ENCODE measurements at places on chromosomes 7 and 10. TPM values are rescaled to one million over a fixed set of nuclear protein-coding genes. Genes with fewer than 3 reads are reported as not detected.

The GOLGA7B gene
- 0.86 TPM for total RNA-seq

The NUTM2A gene
- 0.17 TPM for total RNA-seq

The BBS9 gene
- 9.2 TPM for total RNA-seq

The GNG11 gene
- not detected for total RNA-seq

The LLCFC1 gene
- not detected for total RNA-seq

DNA sequence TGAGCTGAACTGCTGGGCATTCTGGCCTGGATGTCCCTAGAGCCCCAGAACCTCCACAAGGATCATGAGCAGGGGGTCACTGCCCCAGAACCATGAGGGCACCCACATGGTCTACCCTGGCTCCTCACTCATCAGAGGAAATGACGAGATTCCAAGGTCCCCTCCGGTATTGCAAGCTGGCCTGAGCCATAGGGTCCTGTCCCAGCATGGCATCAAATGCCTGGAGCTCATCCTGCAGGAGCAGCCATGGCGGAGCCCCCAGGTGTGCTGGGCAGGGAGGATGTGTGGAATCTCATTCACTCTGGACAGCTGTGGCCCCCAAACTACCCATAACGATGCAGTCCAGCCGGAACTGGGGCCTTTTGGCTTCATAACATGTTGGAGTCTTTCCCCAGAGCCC, 66.6 kb upstream of the ANTXRL start:
- DNase-seq = no peak

- no peak for DNase-seq
Measured at GRCh38 chr7:72161534-72161933, 250.6 kb downstream of the CALN1 start.

DNA sequence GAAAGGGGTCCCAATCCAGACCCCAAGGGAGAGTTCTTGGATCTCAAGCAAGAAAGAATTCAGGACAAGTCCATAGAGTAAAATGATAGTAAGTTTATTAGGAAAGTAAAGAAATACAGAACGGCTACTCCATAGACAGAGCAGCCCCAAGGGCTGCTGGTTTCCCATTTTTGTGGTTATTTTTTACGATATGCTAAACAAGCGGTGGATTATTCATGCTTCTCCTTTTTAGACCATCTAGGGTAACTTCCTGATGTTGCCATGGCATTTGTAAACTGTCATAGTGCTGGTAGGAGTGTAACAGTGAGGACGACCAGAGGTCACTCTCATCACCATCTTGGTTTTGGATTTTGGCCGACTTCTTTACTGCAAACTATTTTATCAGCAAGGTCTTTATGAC, 1033.4 kb downstream of the SORCS3 start:
- DNase-seq = no peak

- no peak for DNase-seq
Measured at GRCh38 chr10:23046027-23046426, 49.4 kb upstream of the MSRB2 start.

GRCh38 chr7:1965579-1966294, 267.0 kb downstream of the MAD1L1 start:
- no peak for DNase-seq

GRCh38 chr7:1254281-1255079, 21.8 kb downstream of the UNCX start:
- DNase-seq = no peak

DNA sequence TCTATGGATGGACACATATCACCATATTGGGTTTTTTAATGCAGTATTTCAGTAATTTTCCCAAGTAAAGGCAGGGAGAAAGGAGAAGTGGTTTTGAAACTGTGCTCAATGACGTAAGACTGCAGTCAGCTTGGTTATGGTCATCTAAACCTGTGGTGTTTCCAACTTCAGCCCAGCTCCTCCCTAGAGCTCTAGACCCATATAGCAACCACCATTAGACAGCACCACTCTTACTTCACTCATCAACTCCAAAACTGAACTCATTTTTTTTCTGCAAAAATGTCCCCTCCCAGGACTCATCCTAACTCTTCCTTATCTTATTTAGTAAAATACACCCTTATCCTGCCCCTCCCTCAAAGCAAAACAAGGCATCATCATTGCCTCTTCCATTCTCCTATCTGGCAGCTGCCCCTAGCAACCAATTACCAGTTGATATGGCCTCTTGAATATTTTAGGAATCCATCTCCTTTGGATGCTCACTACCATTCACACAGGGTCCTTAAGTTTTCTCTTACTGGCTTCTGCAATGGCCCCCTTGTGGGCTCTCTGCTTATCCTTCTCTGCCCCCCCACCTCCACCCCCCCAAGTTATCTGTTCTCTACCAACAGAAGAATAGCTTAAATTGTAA, 1.5 kb upstream of the RALA start:
- DNase-seq = no peak

- no peak for DNase-seq
Measured at GRCh38 chr10:2476812-2477553, 590.4 kb upstream of the PFKP start.

DNA sequence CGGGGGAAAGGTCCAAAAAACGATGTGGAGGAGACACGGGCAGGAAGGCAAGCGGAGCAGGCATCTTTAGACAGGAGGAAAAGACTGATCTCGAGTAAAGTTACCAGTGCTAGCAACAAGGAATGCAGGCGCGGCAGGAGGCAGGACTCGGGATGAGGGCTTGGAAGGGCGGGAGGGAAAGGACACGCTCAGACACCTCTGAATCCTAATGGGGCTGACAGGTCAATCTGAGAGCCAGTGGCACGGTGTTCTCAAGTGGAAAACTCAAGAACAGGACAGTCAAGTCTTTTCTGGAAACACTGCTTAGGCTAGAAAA, 155.3 kb upstream of the COBL start:
- no peak for DNase-seq

- no peak for DNase-seq
Measured at GRCh38 chr10:126369125-126369710, 19.1 kb downstream of the ADAM12 start.

- DNase-seq = no peak
Measured at GRCh38 chr10:21953585-21954057, 49.9 kb downstream of the DNAJC1 start.

DNA sequence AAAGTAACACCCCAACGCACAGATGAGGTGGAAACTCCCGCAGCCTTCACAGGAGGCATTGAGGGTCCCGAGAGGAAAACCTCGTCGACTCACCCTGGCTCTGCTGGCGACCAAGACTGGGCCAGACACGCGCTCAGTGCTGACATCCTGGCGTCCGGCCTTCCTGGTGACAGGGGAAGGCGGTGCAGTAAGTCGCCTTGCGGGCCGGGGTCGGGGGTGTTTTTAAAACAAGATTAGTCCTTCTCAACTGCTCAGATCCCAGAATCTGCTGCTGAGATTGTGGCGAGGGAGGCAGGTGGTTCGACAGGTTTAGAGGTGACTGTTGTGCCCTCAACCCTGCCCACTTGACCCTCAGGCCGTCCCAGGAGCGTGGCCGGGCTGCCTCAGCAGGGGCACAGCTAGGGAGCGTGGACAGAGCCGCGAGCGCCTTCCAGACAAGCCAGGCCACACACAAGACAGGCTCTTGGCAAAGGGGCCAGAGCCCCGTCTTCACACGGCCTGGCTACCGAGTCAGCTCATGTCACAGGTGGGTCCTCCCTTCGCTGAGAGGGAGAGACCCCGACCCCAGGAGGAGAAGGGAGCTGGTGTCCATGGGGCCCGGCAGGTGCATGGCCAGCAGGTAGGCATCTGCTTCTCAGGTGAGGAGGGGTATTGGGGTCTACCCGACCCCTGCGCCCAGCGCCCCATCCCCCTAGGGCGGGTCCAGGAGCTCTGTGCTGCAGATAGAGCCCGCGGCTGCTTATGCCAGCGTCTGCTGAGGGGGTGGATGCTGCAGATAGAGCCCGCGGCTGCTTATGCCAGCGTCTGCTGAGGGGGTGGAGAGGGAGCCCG, 81.6 kb downstream of the DNAJB6 start:
- DNase-seq = no peak

DNA sequence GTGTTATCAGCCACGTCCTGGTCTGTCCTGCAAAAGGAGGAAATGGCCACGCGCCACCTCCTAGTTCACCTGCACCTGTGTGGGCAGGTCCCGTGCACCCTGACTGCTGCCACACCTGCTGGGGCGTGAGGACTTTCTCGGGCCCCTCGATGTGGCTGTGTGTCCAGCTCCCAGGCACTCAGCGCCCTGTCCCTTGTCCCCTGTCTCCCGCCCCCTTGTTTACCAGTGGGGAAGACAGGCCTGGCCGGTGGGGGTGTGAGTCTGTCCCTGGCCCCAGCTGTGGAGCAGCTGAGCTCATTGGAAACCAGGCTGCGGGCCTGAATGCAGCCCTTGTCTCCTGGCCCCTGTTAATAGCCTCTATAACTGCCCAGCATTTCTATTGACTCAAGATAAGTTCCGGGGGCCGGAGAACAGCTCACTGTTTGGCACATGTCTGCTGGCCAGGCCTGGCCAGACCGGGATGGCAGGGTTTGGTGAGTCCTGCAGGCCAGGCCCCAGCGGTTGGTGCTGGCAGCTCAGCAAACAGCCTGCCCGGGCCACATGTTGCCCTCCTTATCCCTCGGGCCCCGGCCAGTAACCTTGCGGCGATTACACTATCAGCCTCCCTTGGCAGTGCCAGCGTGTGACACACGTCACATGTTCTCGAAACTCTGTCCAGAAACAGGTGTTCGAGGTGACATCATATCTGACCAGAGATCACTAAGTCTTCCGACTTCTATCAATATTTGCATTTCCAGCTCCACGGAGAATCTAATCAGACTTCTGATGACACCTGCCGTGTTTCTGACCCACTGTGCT, 52.1 kb downstream of the FOXL3 start:
- DNase-seq = no peak

DNA sequence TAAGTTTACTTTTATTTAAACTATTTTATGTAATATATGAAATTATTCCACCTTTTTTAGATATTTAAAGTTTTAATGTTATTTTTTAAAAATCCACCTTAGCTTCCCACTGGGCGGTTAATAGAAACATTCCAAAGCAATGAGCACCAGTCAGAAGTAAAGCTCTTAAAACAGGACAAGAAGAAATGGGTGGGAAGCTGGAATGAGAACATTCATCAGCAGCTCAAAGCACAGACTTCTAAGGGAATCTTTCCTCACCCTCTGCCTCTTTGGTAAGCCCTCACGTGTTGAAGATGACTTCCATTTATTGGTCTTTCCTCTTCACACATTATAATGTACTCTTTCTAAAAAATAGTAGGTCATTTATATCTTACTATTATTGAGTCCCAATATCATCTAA, 3.1 kb downstream of the AGMO start:
- no peak for DNase-seq

DNA sequence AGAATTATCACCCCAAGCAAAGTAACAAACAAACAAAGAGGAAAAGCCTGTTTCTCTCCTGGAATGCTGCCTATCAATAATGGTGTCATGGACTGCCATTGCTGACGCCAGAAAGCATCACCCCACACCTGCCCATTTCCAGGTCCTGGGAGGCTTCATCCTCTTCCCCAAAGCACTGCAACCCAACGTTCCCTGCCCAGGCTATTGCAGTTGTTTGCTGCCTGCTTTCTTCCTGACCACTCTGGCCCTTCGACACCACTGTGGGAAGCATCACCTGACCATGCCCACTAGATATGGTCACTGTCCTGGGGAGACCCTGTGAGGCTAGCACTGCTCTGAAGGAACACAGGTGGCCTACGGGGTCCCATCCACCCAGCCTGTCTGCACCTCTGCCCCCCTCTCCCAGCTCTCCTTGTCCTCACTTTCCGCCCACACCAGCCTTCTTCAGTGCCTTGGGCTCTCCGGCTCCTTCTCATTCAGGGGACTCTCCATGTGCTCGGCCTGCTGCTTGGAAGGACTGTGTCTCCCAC, 439.6 kb downstream of the GLRX3 start:
- DNase-seq = no peak

DNA sequence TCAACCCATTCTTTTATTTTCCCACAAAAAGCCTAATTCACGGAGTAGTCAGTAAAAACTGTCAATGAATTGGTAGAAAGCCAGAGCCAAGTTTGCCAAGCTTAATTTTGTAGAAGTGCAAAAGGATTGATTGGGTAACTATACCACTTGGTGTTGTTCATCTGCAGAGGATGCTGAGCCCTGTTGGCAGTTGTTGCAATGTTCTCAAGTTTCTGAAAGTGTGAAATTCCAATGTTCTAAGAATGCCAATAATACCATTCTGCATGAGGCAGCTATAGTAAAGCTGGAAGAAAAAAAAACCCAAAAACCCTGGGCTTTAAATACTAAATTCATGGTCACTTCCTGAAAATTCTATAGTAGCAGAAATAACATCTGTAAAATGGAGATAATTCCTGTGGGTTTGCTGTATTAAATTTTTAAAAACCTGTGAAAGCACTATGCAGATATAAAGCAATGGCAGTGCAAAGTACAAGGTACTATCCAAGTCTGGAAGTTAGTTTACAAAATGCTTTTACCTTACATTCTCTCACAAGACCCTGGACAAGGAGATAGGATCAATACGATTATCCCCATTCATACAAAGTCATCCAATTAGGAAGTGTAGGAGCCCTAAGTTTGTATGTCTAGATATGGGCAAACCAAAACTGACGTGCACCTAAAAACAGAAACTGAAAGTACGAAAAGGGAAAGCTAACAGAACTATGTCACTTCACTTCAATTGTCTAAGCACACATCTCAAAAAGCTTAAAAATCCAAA, 6.0 kb upstream of the PON1 start:
- no peak for DNase-seq

DNA sequence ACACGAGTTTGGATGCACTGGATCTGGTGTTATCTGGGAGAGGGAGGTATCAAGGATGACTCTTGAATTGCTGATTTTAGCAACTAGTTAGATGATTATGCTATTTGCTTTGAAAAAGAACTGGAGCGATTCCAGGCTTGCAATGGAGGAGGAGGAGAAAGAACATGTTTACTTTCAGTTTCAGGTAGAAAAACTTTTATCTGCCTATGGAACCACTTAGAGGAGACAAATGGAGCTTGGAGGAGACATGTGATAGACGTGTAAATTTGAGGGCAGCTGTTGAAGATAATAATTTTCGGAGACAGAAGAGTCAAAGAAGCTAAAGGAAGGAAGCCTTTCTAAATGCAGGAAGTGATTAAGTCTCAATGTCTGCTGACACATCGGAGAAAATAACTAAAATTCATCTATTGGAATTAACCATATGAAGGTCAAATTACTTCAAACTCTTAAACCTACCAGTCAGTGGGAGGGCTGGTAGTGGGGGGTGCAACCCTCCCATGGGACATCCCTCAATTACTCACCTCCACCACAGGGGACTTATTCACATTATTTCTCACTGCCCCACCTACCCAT, 56.4 kb upstream of the GNAI1 start:
- no peak for DNase-seq

GRCh38 chr10:88870089-88870488, 10.0 kb upstream of the STAMBPL1 start:
- no peak for DNase-seq

DNA sequence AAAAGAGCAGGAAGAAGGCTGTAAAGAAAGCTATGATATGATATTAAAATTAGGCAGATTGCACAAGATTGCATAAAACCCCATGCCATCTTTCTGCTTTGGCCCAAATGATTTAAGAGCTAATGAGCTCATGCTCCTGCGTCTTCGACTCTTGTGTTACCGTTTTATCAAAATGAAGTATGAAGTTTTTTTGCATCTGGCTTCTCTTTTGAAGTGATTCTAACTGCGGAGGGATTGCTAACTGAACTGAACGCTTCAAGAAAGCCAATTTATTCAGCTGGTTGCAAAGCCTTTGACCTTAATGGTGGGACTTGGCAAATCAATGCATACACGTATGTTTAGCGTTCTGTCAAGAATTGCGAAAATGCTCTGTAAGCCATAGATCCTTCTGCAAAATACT, 282.9 kb downstream of the TWIST1 start:
- DNase-seq = no peak

All from activated CD4-positive, alpha-beta memory T cell treated with anti-CD3 and anti-CD28 coated beads for 36 hours (primary cell).